Glutamatergic neuron (in vitro differentiated cells): ENCODE measurements at places on chromosomes 3 and 15.

DNA sequence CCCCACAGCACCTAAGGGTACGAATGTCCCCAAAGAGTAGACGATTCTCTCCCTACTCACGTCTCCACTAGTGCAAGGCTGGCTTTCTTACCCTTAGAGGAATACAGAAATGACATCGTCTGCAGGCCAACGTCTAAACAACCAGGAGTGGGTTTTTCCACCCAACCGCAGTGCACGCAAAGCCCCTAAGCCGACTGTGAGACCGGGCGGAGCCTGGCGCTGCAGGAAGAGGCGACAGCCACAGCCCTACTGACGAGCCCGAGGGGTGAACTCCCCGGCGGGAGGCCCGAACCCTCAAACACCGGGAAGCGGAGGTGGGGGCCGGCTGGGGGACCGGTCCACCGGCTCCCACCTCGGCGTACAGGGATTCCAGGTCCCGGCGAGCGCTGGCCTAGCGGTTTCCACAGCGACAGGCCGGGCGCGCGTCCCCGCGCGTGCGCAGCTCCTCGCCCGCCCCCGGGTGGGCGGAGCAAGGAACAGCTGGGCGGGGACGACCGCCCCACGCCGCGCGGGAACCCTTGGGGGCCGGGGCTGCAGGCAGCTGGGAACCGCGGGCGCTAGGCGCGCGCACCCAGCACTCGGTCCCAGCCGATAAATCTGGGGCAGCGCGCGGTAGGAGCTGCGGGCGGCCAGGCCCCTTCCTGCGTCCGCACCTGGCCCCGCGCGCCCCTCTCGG lies at the start of the genes CEP19 and PIGX:
TSS of gene CEP19 (minus strand) at position 413 of the 676 bp plus-strand sequence. CDS start 3,593 bp downstream, outside the sequence.
TSS of gene PIGX (plus strand) at position 540 of the 676 bp plus-strand sequence.
- H3K27ac ChIP-seq, result peak within 1 kb of the TSS; percentile 34
- DNase-seq, result peak; percentile 82
- peaks cover 5% of the 10 kb centered on the region for H3K4me1 ChIP-seq
- H3K36me3 ChIP-seq, result no peaks in the 10 kb centered on the region

DNA sequence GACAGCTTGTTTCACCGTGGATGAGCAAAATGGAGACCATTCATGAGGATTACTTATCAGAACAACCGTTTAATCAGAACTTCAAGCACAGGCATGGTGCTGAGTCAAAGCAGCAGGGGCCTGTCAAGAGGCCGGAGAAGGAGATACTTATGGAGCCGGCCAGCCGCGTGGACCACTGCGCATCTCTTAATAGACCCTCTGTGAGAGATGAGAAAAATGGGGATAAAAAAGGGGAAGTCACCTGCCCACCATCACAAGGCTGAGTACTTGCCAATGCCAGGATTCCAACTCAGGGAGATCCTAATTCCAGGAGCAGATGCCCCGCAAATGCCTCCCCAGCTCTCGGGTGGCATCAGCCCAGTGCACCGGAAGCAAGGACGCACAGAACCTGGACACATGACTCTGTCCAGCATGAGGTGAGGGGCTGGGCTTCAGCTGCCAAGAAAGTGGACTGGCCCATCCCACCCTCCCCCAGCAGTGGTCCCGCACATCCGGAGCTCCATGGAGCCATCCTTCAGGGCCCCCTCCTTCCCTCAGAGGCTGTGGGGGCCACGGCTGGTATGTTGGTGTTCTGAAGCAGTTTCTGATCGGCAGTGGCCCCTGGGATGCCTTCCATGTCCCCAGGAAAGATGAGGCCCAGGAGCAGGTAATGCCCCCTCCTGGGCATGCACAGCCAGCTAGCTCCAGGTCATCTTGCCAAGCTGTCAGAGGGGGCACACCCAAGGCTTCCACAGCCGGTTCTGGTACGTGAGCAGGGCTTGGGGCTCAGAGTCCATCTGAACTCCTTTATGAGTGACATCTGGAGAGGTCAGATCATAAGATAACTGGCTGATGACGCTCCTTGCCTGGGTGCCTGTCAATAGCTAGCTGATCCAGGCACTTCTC lies 143.8 kb downstream of the ATP10A start:
- H3K27me3 ChIP-seq, result peaks cover 3% of the 10 kb centered on the region
- H3K4me3 ChIP-seq, result no peak overlapping the region
- no peak overlapping the region for H3K27ac ChIP-seq
- DNase-seq, result no peak

- H3K36me3 ChIP-seq, result no peaks in the 10 kb centered on the region
- H3K27ac ChIP-seq, result no peak overlapping the region
- DNase-seq, result no peak
- peaks cover 14% of the 10 kb centered on the region for H3K27me3 ChIP-seq
- H3K4me1 ChIP-seq, result peaks cover 18% of the 10 kb centered on the region
These were observed 2.6 kb downstream of the CHRD start for GRCh38 chr3:184382326-184383032.

- DNase-seq, result no peak
- peaks cover 18% of the 10 kb centered on the region for H3K27me3 ChIP-seq
- peak overlapping the region; percentile 42 for H3K4me3 ChIP-seq
- H3K36me3 ChIP-seq, result peaks cover 9% of the 10 kb centered on the region
These were observed 26.1 kb downstream of the ABTB1 start for GRCh38 chr3:127698691-127699415.

- H3K27me3 ChIP-seq, result peaks cover 1% of the 10 kb centered on the region
- peaks cover 18% of the 10 kb centered on the region for H3K4me1 ChIP-seq
- H3K27ac ChIP-seq, result peak overlapping the region; percentile 90
- H3K4me3 ChIP-seq, result no peak overlapping the region
- DNase-seq, result no peak
- no peaks in the 10 kb centered on the region for H3K36me3 ChIP-seq
These were observed 17.0 kb upstream of the ACTC1 start for GRCh38 chr15:34812369-34812768.

DNA sequence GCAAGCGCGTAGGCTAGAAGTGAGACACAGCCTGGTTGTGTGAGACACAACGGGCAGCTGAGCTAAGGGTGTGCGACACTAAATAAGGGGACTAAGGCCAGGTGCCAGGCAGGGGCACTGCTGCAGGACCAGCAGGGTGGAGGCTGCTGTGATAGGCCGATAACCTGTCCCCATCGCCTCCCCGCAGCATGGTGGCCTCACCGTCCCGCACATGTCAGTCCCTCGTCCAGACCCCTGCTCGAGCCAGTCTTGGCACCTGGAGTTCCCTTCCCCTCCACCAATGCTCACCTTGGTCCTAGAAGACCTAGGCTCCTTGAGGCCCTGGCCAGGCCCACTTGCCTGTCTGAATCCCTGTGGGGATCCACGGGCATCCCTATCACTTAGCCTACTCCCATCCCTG lies 96.1 kb downstream of the HMG20A start:
- DNase-seq, result no peak
- H3K36me3 ChIP-seq, result peaks cover 4% of the 10 kb centered on the region
- no peaks in the 10 kb centered on the region for H3K27me3 ChIP-seq
- no peak overlapping the region for H3K27ac ChIP-seq
- peaks cover 4% of the 10 kb centered on the region for H3K4me1 ChIP-seq

- H3K36me3 ChIP-seq, result peaks cover 7% of the 10 kb centered on the region
- peak overlapping the region; percentile 90 for H3K4me3 ChIP-seq
- peaks cover 7% of the 10 kb centered on the region for H3K4me1 ChIP-seq
- no peak for DNase-seq
These were observed 1.0 kb downstream of the TASOR start for GRCh38 chr3:56681984-56682461.

- H3K4me3 ChIP-seq, result no peak overlapping the region
- no peaks in the 10 kb centered on the region for H3K27me3 ChIP-seq
- no peak overlapping the region for H3K27ac ChIP-seq
- H3K36me3 ChIP-seq, result no peaks in the 10 kb centered on the region
- no peaks in the 10 kb centered on the region for H3K4me1 ChIP-seq
- DNase-seq, result no peak
These were observed 40.4 kb upstream of the CLSTN2 start for GRCh38 chr3:139894643-139894989.

GRCh38 chr3:67724434-67724833 lies 70.0 kb upstream of the SUCLG2 start:
- no peak overlapping the region for H3K27ac ChIP-seq
- H3K4me1 ChIP-seq, result no peaks in the 10 kb centered on the region
- DNase-seq, result no peak

DNA sequence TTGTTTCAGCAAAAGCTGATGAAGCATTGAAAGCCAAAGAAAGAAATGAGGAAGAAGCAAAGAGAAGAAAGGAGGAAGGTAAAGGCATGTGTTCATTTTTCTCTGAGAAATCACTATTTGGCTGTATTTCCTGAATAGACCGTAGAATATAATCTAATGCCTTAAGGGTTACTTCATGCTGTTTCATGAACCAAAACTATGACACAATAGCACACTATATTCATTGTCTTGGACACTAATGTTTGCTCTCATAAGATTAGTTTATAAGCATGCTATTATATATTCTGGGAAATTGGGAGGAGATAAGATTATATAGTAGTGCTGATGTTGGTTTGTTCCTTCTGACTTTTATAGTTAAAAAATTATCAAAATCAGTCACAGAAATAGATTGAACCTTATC lies 110.1 kb upstream of the MLF1 start:
- H3K4me3 ChIP-seq, result no peak overlapping the region
- H3K36me3 ChIP-seq, result no peaks in the 10 kb centered on the region
- no peaks in the 10 kb centered on the region for H3K27me3 ChIP-seq
- H3K27ac ChIP-seq, result no peak overlapping the region

GRCh38 chr3:46713898-46714552 lies 3.6 kb downstream of the PRSS50 start:
- H3K4me1 ChIP-seq, result peaks cover 7% of the 10 kb centered on the region
- H3K4me3 ChIP-seq, result no peak overlapping the region
- no peaks in the 10 kb centered on the region for H3K36me3 ChIP-seq
